ENCODE measurements at places on chromosomes 7 and 10.

GRCh38 chr7:80772347-80772993 lies 134.0 kb downstream of the CD36 start:
- DNase-seq, result no peak

DNA sequence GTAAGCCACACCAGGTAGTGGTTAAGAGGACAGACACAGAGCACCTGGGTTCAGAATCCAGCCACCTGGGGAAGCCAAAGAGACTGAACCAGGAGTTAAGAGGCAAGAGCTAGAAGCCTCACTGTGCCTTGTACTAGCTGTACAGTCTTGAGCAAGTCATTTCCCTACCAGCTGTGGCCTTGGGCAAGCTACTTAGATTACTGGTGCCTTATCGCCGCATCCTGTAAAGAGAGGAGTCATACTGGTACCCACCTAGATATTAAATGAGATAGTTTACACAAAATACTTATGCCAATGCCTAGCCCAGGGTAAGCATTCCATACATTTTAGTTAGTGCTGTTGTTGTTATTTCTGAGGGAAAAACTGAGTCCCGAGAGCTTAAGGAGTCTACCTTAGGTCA lies 47.7 kb downstream of the HABP2 start:
- no peak for DNase-seq

GRCh38 chr10:120209124-120209762 lies 247.8 kb upstream of the PLPP4 start:
- no peak for DNase-seq

DNA sequence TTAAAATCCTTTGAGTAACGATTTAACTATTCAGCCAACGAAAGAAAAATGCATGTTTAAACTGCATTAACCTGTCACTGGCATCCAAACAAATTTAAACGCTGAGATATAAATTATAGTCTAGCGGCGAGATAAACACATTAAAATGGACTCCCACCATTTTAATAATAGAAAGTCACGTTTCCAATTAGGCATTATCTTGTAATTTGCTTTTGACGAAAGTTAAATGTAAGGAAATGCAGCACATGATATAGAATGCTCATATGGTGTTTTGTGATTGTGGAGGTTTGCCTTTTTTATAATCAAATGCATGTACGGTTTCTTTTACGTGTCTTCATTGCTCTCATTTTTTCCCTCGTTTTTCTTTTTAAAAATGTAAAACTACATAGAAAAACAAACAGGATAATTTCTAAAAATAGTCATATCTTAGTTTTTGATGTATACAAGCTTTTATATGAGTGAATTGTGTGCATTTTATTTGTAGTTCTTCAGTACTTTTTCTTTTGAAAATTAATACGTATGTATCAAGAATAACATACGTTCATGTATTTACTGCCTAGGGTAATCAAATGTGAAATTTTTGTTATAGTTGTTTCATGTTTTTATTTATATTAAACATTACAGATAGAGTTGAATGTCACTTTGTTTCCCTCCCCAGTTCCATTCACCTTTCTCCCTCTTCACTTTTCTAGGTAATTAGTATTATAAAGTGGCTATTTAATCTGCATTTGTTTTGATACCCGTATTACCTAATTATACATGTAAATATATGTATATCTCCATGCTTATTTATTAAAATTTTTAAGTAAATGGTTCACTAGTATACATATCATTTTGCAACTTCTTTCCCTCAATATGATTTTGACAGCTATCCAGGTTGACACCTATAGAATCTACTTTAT lies 1.1 kb upstream of the KLF14 start:
- no peak for DNase-seq

- DNase-seq, result no peak
Observed at GRCh38 chr7:641269-641671, 85.2 kb upstream of the DNAAF5 start.

DNA sequence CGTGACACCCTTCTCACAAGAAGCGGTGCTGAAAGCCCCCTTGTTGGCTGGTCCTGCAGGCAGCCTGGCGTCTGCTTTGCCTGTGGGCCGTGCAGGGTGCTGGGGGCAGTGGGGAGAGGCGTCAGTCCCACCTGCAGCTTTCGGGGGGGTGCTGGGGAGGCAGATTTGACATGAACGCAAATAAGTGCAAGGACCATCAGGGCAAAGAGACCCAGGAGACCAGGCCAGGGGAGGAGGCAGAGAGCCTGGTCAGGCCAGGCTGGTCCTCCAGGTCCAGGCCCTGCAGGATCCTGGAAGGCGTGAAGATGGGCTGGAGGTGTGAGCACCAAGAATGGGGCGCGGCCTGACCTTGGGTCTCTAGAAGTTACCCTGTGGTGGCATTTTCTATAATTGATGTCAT lies 81.6 kb downstream of the MGMT start:
- no peak for DNase-seq

- no peak for DNase-seq
Observed at GRCh38 chr10:62183857-62184795, 84.5 kb downstream of the RTKN2 start.

DNA sequence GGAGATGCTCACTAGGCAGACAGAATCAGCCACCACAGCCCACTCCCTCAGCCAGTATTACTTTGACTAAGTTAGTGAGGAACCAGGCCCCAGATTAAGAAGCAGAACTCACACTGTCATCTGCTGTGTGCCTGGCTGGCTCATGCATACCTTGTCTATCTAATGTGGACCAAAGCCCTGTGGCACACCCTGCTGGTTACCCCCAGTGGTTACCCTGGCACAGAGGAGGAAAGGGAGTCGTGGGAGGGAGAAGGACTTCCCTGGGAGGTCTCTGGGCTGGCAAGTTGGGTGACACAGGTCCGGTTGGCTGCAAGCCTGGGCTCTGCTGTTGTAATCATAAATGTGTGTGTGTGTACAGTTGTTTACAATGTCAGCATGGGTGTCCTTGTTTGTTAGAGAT lies 7.5 kb upstream of the SH2D4B start:
- no peak for DNase-seq

- DNase-seq, result no peak
Observed at GRCh38 chr10:131778842-131779241, 122.0 kb upstream of the PPP2R2D start.

- DNase-seq, result no peak
Observed at GRCh38 chr10:58784361-58784760, 271.7 kb downstream of the BICC1 start.

DNA sequence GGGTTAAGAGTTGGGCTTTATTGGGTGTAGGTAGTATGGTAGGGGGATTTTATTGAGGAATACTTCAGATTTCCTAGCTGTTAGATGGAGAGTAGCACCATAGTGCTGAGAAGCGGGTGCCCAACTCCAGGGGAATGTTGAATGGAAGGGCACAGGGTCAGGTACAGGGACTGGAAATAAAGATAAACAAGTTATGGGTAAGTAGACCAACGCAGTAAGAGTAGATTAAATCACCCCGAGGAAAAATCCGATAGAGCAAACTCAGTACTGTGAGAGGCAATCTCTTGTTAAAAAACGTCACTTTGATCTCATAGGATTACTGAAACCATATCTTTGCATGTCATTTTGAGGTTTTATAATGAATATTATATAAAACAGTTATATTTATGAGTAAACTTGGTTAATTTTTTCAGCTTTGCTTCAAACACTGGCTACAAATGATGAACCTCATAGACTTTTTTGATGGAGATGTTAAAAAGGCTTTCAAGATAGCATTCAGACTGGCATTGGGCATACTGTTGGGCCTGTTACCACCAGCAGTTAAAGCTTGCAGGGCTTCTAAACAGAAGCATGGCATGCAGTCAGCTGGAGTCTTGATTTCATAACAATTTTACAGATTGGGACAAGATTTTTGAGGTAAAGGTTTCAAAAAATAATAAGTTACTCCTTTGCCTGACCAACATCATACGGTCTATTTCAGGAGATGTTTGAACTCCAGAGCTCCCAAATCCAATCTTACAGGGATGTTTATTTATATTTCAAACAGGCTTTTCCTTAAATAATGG lies 7.1 kb downstream of the AHR start:
- no peak for DNase-seq

GRCh38 chr10:128040096-128040495 lies 86.1 kb downstream of the MKI67 start:
- DNase-seq, result no peak

DNA sequence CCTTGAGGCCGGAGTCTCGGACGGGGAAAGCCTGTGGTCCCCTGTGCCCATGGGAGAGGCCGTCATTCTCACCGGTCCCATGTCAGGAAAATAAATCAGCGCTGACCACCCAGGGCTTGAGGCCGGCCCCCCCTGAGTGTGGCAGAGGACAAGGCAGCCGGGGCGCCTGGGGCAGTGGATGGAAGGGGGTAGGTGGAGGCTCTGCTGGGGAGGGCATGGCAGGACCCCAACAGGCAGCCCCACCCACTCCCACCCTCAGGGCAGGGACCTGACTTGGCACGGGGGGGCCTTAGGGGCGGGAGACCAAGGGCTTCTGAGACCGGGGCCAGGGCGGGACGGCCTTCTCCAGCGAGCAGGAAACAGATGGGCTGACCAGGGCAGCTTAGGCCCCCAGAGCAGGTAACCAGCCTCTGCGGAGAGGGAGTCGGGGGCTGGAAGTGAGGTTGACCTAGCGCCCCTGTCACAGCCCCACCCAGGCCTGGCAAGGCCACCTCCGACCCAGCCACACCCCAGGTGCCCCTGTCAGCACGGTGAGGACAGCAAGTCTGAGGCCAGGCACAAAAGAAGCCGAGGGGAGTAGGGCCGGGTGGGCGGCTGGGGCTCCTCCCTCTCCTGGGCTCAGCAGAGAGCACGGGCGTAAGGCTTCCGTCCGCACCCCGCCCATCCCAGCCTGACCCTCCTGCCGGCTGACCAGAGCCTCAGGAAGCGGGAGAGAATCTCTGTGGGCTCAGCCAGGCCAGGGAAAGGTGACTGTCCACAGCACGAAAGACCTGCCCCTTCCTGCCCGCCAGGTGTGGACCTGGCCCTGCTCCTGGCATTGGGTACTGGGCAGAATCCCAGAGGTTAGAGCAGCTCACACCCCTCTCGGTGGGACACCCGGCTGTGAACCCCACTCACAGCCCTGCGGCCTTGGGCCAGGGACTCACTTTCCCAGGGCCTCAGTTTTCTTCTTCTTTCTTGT lies 87.4 kb downstream of the FOXL3 start:
- peak; percentile 3 for DNase-seq

DNA sequence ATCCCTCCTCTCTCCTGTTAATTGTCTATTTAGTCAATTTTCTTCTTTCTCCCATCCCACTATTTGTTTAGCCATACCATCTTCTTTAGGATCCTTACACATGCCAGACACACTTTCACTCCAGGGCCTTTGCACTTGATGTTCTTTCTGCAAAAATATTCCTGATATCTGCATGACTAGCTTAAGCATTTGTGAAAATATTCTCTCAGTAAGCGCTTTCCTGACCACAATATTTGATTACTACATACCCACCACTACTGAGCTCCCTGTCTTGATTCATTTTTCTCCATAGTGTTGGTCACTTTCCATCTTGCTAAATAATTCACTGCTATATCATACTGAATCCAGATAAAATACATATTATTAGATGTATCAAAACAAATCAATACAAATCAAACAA lies 75.1 kb downstream of the SEMA3D start:
- no peak for DNase-seq

DNA sequence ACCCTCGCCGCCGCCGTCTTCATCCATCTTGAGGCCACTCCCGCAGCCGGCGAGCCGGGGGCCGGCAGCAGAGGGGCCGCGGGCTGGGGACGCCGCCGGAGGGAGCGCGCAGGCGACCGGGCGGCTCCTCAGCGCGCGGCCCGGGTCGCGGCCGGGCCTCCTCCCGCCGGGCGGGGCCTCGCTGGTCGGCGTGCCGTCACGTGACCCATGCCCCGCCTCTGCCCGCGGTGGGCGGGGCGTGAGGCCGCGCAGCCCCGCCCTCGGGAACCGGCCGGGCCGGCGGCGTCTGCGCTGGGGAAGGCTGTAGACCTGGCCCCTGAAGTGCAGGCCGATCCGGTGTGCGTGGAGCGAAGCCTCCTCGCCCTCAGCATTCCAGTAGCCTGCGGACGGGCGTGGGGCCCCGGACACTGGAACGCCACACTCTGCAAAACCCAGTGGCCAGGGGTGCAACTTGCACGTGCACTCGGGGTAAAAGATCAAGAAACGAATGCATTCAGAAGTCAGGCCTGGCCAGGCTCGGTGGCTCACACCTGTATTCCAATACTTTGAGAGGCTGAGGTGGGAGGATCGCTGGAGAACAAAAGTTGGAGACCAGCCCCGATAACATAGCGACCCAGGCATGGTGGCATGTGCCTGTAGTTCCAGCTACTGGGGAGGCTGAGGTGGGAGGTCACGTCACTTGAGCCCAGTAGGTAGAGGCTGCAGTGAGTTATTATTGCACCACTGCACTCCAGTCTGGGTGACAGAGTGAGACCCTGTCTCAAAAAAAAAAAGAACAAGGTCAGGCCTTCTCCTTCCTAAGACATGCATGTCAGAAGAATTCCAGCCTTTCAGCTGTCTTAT lies at the start of gene CYTH3:
TSS of gene CYTH3 (minus strand) at position 144 of the 843 bp plus-strand sequence. CDS start at position 27, 117 bp downstream.
- peak; percentile 47 for DNase-seq

- DNase-seq, result no peak
Observed at GRCh38 chr10:37476285-37476684, 350.9 kb downstream of the ANKRD30A start.

DNA sequence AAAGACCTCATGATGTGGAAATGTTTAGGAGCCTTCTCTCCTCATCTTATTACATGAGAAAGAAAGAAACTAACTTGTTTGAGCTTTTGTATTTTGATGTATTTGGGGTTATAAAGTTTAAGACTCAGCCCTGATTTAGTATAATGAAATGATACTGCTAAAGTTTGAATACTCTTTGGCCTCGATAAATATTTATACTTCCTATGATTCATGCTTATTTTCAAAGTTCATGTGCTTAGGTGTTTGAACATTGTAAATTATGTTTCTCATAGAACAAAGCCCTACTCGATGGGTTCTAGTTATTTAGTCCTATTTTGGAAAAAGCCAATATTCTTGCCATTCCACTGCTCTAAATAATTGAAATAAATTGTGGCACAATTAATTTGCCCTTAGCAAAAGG lies 303.2 kb downstream of the ZWINT start:
- DNase-seq, result no peak

DNA sequence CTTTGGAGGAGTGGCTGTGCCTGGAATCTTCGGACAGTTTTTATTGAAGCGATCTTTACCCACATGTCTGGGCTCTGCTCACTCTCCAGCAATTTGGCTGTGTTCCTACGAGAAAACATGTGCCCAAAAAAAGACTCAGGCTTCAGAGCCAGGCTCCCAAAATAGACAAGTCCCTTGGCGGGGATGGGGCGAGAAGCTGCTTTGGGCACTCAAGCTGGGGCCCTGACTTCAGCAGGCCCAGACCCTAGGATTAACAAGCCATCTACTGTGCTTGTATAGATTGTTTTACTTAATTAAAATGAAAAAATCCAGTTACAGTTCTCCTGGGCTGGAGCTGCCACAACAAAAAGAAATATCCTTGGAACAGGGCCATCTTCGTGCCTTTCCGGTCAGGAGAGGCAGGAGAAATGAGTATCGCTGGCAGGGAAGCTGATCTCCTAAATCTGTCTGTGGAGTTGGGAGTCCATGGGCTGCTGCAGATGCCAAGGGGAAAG lies 51.4 kb upstream of the PDCD4 start:
- DNase-seq, result no peak

DNA sequence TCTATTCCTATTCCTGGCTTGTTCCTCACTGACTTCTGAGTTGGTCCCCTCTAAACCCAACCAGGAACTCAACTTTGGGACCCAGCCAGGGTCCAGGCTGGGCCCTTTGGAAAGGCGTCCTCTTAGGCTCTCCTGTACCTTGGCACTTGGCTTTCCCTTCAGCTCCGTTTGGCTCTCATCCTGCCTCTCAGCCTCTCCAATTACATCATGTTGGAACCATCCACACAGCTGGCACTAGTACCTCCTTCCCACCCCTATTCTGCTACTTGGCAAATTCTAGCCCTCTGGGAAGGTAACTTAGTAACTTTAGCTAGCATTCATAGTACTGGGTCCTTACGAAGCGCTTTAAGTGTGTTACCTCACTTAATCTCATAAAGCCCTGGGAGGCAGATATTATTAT lies 205.3 kb upstream of the HABP2 start:
- DNase-seq, result no peak

Data from activated T-helper 1 cell treated with anti-CD3 and anti-CD28 coated beads, Interleukin-2, amount 50 U/mL, for 16 hours (primary cell).